ENCODE measurements at places on chromosomes 12 and 14.

DNA sequence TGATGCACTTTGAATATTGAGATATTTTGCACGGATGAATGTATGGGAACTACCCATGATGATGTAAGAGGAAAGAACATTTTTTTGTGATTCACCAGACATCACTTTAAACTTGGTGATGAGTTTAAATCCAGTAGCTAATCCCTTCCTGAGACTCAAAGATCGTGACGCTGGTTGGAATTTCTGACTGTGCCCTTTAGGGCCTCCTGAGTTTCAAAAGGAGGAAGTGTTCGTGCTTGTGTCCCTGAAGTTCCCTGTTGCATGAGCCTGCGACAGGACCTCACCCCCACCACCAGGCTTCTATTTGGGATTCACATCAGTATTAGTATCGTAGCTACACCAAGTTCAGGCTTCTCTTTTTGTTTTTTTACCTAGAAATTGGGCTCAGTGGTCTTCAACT lies 18.6 kb upstream of the RIN3 start:
- DNase-seq, result no peak

- no peak for DNase-seq
These were observed 49.4 kb downstream of the CCNK start for GRCh38 chr14:99530407-99531155.

DNA sequence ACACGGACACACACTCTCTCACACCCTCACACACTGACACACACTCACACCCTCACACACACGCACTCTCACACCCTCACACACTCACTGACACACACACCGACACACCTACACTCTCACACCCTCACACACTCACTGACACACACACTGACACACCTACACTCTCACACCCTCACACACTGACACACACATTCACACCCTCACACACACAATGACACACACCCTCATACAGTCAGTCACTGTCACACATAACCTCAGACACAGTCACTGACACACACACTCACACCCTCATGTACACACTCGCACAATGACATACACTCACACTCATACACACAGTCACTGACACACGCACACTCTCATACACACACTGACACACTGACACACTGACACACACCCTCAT lies 19.8 kb upstream of the DLK1 start:
- DNase-seq, result no peak

- no peak for DNase-seq
These were observed 15.0 kb downstream of the PMCH start for GRCh38 chr12:102182635-102183034.

DNA sequence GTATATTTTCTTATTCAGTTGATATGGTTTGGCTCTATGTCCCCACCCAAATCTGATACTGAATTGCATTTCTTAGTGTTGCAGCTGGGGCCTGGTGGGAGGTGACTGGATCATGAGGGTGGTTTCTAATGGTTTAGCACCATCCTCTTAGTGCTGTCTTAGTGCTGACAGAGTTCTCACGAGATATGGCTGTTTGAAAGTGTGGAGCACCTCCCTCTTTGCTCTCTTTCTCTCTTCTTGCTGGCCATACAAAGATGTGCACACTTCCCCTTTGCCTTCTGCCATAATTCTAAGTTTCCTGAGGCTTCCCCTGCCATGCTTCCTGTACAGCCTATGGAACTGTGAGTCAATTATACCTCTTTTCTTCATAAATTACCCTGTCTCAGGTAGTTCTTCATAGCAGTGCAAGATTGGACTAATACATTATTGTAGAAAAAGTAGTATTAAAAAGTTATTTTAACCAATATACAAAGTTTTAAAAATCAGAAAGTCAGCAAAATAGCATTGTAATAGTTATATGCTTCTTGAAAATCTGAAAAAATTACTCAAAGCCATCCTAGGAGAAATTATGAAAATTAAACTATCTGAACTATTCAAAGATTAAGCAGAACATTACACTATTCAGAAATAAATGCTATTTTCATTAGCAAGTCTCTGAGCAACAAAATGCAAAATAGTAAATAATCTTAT lies 84.1 kb downstream of the PPP1R12A start:
- DNase-seq, result no peak

DNA sequence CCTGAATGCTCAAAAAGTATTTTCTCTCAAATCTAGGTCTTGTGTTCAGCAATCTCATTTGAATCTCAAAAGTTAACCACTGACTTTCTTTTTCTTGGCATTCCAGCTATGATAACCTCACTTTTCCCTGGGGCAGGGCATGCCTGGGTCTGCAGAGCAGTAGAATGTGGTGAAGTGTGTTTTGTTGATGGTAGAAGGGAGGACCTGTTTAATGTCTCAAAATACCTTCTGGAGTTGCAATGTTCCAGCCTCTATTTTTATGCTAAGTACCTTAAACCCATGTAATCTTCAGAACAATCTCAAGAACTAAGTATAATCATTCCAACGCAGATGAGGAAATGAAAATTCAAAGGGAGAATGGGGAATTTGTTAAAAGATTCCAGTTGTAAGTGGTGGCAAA lies 82.1 kb upstream of the FUT8 start:
- no peak for DNase-seq

Measured in Right ventricle myocardium inferior (tissue), 1 donor.